ENCODE measurements at places on chromosomes 2 and 18.

DNA sequence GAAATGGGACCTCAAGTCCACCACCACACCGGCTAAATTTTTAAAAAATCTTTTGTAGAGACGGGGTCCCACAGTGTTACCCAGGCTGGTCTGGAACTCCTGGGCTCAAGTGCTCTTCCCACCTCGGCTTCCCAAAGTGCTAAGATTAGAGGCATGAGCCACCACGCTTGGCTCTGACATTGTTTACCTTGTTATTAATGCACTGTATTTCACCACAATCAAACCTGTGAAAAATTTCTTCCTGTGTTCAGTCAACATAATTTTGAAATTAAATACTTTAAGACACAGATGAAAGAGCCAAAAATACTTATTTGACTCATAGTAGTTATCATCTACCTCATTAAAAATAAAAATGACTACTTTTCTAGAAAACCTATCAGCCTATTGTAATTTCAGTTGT, 16.0 kb upstream of the FAM124B start:
- no peak for DNase-seq

GRCh38 chr18:3619222-3619621, 169.2 kb downstream of the TGIF1 start:
- DNase-seq: no peak

GRCh38 chr2:24820175-24820513, 26.9 kb downstream of the CENPO start:
- DNase-seq: no peak

GRCh38 chr2:174780856-174781255, 16.6 kb upstream of the CHRNA1 start:
- no peak for DNase-seq
